ENCODE measurements at places on chromosomes 1 and 21. TPM values are rescaled to one million over a fixed set of nuclear protein-coding genes. Genes with fewer than 3 reads are reported as not detected.

Gene MRPS14
- total RNA-seq, result 39.7 TPM

Gene RASSF5
- 0.11 TPM for total RNA-seq

Gene MYOC
- not detected for total RNA-seq

Gene SIM2
- not detected for total RNA-seq

Gene MSH4
- total RNA-seq, result 0.17 TPM

Gene HIVEP3
- 1.7 TPM for total RNA-seq

Gene CD101
- 0.95 TPM for total RNA-seq
